ENCODE measurements at places on chromosomes 2 and 18. TPM values are rescaled to one million over a fixed set of nuclear protein-coding genes. Genes with fewer than 3 reads are reported as not detected.

The GAREM2 gene
- 6.5 TPM for total RNA-seq

- DNase-seq: no peak
These were observed 688.6 kb downstream of the NRXN1 start for GRCh38 chr2:50343150-50343830.

DNA sequence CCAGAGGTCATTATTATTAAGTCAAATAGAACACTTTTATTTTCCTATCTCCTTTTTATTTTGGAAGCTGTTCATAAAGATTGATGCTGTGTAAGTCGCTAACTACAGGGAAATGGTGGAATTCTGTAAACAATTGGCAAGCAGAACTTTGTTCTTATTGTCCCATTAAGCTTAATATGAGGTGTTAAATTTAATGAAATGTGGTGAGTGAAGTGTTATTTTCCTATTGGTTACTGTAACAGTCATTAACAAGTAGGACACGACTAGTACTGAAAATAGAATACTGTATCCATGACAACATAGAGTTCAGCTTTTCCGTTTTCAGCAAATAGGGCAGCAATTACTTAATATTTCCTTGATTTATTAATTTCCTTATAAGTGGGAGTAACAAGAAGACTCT, 279.1 kb upstream of the ZEB2 start:
- DNase-seq: no peak

GRCh38 chr2:180033993-180034894, 27.1 kb upstream of the CWC22 start:
- no peak for DNase-seq

- no peak for DNase-seq
These were observed 660.7 kb upstream of the RAB6C start for GRCh38 chr2:129318581-129319421.

GRCh38 chr2:72923833-72924352, 6.6 kb downstream of the EMX1 start:
- no peak for DNase-seq

The SULT1C4 gene
- 13.2 TPM for total RNA-seq

GRCh38 chr2:45826884-45827635, 175.6 kb downstream of the PRKCE start:
- DNase-seq: no peak

- no peak for DNase-seq
These were observed 143.8 kb upstream of the ARL4C start for GRCh38 chr2:234640657-234641056.

- no peak for DNase-seq
These were observed 47.2 kb downstream of the BOD1L2 start for GRCh38 chr18:57194070-57194469.

The ABCG5 gene
- not detected for total RNA-seq

DNA sequence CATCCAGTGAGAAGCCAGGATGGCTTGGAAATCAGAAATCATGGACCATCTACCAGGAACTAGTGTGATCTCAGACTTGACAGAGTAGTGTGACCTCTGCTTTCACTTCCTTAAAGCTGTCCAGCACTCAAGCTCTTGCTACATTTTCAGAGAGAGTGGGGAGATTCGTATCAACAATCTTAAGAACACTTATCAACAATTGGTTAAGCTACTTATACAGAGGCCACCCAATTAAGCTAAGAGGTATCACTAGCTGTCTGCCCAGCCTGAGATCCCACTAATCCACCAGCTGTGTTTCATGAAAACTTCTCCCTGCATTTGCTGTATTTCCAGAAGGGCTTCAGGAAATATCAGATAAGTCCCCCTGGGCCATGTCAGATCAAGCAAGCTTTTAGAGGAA, 4.2 kb downstream of the RPRM start:
- DNase-seq: no peak

The CYS1 gene
- 12.0 TPM for total RNA-seq

DNA sequence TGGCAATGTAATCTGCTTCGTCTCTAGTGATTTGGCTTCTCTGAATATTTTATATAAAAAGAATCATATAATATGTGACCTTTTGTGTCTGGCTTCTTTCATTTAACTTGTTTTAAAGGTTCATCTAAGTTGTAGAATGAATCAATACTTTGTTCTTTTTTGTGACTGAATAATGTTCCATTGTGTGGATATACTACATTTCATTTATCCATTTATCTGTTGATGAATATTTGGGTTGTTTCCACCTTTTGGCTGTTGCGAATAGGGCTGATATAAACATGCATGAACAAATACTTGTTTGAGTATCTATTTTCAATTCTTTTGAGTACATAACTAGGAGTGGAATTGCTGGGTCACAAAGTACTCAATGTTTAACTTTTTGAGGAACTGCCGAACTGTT, 63.8 kb upstream of the TNP1 start:
- DNase-seq: no peak

The C1QL2 gene
- total RNA-seq: not detected

- no peak for DNase-seq
These were observed 39.1 kb downstream of the PCARE start for GRCh38 chr2:29035016-29035745.

GRCh38 chr2:34784701-34785100, 1185.6 kb upstream of the FAM98A start:
- no peak for DNase-seq

GRCh38 chr2:206040525-206040924, 45.4 kb downstream of the INO80D start:
- DNase-seq: no peak

The ACTG2 gene
- total RNA-seq: 49.6 TPM

DNA sequence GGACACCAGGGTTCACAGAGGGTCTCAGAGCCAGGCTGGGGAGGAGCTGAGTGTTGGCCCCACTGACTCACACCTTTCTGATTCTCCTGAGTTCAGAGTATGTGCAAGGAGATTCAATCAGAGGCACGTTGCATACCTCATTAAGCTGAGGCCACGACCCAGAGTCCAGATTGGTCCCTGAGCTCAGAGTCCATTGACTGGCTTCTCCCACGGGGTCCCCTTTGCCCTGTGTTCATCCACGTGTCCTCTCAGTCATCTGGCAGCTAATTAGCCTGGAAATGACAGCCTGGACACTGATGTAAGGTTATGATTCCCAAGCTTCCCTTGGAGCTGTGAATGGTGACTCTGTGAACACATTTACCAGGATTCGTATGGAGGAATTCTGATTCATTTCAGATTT, 267.2 kb downstream of the SH3BP4 start:
- no peak for DNase-seq

GRCh38 chr2:177721818-177722567, 329.4 kb downstream of the AGPS start:
- no peak for DNase-seq

DNA sequence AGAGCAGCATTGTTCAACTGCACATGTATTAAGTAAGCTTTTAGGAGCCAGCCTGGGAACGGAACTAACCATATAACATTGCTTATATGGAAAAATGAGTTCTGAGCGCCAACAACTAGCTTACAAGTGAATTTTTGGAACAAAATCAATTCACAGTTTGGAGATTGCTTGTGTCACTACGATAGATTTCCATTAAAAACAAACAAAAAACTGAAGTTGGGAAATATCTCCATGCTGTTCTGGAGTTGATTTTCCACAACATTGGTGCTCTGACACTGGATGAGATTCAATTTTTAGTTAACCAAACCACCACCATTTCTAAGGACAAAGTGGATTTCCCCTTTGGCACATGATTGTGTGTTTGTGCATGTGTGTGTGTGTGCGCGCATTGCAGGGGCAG, 56.9 kb upstream of the ZNF397 start:
- no peak for DNase-seq

- no peak for DNase-seq
These were observed 225.8 kb downstream of the NAPG start for GRCh38 chr18:10751653-10752052.

DNA sequence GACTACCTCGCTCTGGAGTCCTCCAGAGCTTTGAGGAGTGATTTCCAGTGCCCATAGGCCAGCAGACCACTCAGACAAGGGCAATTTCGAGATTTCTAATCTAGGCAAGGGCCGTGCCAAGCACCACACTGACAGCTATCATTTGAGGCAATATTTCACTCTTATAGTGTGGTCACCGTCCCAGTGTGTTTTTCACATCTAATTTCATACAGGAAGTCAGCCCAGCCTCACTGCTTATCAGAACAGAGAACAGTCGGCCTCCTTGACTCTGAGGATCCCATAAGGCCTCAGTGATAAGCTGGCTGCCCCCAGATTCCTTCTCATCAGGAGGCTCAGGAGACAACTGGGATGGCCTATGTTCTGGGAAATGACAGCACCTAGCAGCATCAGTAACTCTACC, 581 bp downstream of the CAPN14 start:
- no peak for DNase-seq

DNA sequence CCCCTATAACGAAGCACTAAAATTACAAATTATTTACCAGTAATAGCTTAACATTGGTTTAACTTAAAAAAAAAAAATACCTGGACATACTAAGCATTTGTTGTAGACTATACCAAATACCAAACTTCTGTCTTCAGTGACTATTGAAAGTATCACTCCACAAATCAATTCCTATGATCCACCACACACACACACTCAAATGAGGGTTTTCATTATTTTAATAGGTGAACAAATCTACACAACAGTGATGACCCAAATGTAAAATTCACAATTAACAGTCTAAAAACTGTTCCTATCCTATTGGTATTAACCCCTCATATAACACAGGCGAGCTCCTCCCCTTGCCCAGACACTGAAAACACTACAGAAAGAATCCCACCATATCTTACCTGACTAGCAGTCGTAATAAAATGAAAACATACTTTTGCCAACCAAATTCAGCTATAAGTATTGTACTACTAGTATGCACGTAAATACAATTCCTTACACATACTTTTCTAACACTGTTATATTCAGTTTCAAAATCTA, 2.5 kb downstream of the SP3 start:
- no peak for DNase-seq

The ACTR1B gene
- total RNA-seq: 39.3 TPM

Data from ovary (tissue), 10 donors.